ENCODE measurements at places on chromosomes 4 and X.

GRCh38 chr4:108227923-108228322, 59.2 kb upstream of the LEF1 start:
- DNase-seq, result no peak

GRCh38 chr4:83503974-83504373, 19.1 kb upstream of the ABRAXAS1 start:
- DNase-seq, result no peak

GRCh38 chr4:55181010-55182005, 55.9 kb upstream of the KDR start:
- DNase-seq, result no peak

- no peak for DNase-seq
Observed at GRCh38 chrX:43065978-43066377, 288.0 kb upstream of the PPP1R2C start.

GRCh38 chrX:24099394-24099793, 44.6 kb downstream of the EIF2S3 start:
- DNase-seq, result no peak

DNA sequence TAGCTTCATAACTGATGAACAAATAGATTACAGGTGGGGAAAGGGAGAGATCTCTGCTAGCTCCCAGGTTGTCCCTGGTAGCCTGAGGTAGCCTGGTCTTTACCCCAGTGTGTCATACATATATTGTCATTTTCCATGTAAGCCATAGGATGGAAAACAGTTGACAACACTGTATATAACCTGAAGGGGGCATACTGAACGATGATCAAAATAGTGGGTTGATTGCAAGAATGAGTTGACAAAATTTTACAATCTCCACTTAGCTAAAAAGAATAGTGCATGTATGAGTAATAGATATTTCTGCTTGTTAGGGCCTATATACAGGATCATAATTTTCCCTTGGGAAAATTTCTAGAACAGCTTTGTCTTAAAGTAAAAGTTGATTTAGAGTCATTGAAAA, 304.1 kb upstream of the HAND2 start:
- no peak for DNase-seq

- no peak for DNase-seq
Observed at GRCh38 chr4:8557151-8558076, 22.8 kb upstream of the GPR78 start.

GRCh38 chr4:75249739-75250138, 264.5 kb downstream of the RCHY1 start:
- no peak for DNase-seq

DNA sequence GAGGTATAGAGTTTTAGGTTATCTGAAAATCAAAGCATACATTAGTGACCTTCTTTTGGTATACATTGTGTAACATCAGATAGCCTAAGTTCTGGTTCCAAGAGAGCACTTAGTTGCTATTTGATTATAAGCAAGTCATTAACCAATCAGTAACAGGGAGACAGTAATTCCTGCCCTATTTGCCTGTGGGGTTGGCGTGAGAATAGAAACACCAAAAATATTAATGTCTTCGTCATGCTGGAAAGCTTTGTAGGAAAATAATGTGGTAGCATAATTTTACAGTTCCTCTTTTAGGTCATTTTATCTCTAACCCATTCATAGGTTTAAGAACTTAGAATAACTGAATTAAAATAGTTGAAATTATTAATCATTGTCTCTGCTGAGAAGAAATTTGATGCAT, 37.8 kb downstream of the NPNT start:
- DNase-seq, result no peak

DNA sequence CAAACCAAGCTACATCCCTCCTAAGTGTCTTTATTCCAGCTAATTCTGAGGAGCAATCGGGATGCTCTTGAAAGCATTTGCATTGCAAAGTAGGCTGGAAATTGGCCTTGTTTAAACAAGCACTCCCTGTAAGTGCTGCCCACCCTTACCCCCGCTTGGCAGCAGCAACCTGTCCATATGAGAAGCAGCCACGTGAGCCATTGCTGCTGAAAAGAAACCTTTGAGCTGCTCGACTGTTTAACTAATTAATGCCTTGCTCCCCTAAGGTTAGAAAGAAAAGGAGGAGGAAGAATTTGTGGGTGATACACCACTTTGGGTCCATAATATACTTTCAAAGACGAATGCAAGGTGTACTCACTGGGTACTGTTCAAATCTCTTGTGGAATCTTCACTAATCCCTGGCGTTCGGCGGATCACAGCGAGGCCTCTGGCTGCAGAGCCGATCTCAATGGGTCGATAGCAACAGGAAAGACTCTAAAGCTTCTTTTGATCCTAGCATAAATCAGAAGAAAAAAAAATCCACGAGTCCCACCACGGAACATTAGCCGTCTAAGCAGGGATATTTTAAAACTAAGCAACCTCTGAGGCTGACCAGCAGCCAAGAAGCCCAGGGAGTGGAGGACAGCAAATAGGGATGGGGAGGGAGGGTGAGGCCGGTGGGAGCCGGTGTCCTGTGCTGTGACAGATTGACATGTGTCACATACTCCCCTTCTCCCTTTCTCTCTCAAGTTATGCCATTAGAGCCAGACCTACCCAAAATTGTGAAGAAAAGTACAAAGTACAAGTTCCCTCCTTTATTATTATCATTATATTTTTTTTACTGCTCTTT, 37.2 kb upstream of the MGST2 start:
- DNase-seq, result no peak

DNA sequence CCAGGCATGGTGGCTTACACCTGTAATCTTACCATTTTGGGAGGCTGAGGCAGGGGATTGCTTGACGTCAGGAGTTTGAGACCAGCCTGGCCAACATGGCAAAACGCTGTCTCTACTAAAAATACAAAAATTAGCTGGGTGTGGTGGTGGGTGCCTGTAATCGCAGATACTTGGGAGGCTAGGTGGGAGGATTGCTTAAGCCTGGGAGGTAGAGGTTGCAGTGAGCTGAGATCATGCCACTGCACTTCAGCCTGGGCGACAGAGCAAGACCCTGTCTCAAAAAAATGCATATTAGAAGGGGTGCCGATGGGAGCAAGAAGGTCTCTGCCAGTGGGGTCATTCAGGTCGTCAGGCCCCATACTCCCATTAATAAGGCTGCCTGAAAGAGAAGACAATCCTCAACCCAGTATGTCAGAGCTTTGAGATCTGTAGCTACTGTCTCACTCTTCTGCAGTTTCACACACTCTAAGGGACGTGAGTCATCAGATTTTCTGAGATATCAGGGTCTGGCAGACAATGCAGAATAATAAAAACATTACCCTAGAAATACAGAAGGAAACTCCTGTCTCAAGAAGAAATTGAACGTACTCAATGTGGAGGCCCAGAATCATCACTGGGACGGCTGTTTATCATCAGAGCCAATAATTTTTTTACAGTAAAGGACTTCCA, 176.7 kb upstream of the FAT1 start:
- peak; percentile 64 for DNase-seq

DNA sequence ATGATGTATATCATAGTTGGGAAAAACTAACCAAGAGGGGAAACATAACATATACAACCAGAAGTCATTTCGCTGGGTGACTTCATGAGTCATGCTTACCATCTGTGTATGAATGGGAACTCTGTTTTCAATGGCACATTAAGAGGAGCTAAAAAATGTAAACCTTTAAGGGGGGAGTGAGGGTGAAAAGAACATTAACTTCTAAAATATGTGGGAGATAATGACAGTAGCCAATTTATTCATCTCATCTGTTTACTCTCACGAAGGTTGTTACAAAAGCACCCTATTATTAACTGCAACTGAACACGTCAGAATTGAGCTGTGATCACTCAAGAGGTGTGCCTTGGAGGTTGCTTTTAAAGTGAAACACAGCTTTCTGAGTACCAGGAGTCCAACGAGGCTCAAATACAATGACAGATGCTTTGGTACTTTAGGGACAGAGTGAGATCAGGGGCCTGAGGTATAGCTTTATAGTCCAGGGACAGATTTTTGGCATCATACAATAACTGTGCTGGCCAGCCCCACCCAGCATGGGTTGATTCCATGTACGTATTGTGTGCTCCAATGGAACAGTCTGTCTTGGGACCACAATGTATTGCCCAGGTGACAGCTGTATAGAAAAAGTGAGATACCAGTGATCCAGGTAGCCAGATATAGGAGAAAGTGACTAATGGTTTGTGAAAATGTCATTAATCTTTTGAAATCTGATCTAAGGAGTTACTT, 107.3 kb downstream of the AMMECR1 start:
- peak; percentile 76 for DNase-seq

DNA sequence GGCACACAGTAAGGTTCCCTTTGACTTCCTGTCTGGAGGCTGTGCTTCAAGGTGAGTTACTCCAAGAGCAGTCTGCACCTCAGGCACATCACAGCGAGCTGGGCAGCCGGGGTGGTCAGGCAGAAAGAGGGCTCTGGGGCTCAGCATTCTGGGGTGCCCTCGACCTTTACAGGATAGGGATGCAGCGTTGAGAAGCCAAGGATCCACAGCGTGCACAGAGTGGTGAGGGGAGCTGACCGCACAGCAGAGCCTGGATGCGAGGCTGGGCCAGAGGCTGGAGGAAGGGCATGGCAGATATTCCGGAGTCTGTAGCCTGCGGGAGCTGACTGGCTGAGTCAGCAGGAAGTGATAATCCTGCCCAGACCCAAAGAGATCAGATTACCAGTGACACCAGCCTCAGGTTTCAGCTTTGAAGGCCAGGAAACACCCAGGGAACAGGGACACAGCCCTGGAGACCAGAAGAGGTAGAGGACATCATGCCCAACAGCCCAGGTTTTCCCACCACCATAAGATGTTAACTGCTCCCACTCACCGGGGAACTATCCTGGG, 38.4 kb upstream of the PDLIM3 start:
- DNase-seq, result peak; percentile 53

DNA sequence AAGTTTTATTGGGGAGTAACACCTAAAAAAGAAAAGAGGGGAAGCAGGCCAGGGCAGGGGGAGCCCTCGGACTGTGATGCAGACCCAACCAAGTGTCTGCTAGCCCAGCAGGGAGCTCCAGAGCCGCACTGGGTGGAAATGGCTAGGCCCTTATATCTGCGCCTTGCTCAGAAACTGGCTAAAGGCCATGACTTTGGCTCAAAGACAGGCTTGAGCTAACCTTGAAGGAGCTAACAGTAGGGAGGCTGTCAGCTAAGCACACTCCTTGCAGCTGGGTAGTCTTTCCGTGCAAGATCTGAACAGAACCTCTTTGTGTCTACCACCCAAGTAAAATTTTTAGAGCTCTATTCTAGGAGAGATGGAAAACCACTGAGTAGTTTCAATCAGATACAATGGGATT, 43.0 kb downstream of the SEPSECS start:
- no peak for DNase-seq

- no peak for DNase-seq
Observed at GRCh38 chrX:119696251-119696890, 3.4 kb upstream of the SEPTIN6 start.

GRCh38 chr4:109359040-109359646, 56.7 kb upstream of the COL25A1 start:
- DNase-seq, result no peak

DNA sequence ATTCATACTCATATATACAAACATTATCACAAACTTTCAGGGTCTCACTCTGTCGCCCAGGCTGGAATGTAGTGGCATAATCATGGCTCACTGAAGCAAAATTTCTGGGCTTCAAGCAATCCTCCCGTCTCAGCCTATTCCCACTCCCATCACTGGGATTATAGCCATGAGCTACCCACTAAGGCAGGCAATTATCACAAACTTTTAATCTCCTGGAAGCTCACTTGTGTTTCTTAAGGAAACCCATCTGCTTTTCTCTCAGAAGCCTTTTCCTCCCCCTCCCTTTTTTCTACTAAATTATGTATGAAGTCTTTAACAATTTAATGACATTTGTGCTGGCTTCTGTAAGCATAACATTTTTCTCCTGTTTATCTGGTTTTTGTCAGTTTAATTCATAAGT, 170.5 kb downstream of the AREG start:
- DNase-seq, result no peak

- no peak for DNase-seq
Observed at GRCh38 chr4:38003102-38003501, 42.9 kb downstream of the PTTG2 start.

DNA sequence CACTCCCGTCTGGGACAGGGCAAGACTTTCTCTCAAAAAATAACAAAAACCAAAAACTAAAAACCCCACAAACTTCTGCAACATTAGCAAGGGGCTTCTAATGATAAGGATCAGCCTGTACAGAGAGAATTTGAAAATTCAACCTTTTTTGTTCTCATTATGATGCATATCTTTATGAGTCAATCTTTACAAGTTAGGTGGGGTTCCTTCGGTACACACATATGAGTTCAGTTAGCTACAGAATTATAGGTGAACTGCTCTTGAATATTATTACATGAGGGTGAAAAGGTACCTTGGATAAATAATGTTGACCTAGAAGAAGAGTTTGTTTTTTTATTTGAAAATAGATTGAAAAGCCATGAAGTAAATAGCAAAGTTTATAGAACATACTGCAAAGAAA, 252.7 kb downstream of the UNC5C start:
- no peak for DNase-seq

- no peak for DNase-seq
Observed at GRCh38 chr4:60482921-60483351, 717.2 kb upstream of the ADGRL3 start.

All from GM04504 (cell line).